Brain pericyte (primary cell): ENCODE measurements at places on chromosomes 2 and 18.

- no peak for DNase-seq
Observed at GRCh38 chr2:66538291-66538690, 103.4 kb downstream of the MEIS1 start.

DNA sequence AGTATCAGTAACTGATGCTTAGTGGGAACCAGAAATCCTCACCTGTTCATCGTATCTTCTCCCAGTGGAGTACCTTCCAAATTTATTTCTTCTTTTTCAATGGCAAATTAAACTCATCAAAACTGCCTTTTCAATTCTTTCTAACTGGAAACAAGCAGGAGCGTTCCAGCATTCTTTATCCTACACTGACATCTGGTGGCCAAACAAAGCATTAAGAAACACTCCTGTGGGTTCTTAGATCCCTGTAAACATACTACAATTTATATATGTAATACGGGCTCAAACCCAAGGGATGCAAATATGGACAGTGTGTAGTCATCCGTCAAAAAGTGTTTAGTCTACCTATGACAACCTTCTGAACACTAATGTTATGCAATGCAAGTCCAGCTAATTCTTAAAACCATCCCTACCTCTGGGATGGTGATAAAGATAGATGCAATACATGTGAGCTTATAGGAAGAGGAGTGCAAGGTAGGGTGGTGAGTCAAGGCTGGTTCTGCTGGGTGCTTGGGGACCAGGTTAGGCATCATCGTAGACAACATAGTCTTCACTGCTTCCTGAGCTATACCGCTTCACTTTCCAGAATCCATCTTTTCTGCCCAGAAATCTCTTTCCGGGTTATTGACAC, 375.0 kb downstream of the CTNNA2 start:
- DNase-seq = no peak

GRCh38 chr2:24482251-24482971, 8.6 kb upstream of the NCOA1 start:
- DNase-seq = no peak

- DNase-seq = no peak
Observed at GRCh38 chr2:28577791-28578680, 82.2 kb downstream of the PLB1 start.

DNA sequence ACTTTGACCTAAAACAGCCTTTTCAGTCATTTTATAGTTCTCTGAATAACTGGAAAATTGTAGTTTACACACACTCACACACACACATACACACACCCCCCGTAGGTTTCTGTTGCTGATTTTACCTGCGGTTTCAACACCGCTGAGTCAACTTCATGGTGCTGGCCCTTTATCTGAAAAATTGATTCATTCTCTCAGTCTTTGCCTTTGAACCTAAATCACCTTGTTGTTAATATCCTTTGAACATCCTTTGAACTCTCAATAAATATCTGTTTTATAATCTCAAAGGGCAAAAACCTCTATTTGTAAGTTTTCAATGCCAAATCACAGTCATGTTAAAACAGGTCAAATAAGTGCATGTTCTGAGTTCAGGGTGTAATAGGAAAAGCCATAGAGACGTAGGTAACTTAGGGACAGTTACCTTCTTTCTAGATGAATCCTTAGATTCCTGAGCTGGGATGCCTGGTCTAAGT, 109.0 kb upstream of the BZW1 start:
- no peak for DNase-seq

DNA sequence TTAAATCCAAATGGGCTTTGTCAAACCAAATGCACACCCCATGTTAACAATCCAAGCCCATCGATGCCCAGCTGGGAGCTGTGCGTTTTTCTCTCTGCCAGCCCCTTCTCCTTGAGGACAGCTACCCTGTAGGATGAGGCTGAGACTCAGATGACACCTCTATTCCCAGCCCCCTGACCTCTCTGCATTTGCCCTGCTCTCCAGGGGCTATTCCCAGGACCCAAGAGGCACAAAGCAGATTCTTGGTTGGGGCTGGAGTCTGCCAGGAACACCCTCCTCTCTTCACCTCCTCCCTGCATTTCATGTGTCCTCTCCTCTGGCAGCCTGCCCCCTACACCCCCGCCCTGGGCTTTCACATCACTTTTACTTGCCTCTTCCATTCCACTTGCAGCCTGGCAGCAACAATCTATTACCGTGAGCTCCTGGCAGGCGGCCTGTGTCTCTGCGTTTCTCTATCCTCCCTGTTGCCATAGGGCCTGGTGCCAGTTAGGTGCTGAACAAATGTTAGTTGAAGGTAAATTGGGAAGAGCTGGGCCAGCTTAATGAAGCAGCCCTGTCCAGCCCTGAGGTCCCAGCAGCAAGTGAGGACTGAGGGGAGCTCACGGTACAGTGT, 51.8 kb downstream of the ADD2 start:
- DNase-seq = no peak

- DNase-seq = no peak
Observed at GRCh38 chr2:211451642-211452041, 895.2 kb downstream of the CPS1 start.
